Heart left ventricle (tissue), 16 donors: ENCODE measurements at places on chromosomes 11 and 22. TPM values are rescaled to one million over a fixed set of nuclear protein-coding genes. Genes with fewer than 3 reads are reported as not detected.

- no peak for DNase-seq
Observed at GRCh38 chr11:1624621-1625020, 2.7 kb upstream of the KRTAP5-4 start.

DNA sequence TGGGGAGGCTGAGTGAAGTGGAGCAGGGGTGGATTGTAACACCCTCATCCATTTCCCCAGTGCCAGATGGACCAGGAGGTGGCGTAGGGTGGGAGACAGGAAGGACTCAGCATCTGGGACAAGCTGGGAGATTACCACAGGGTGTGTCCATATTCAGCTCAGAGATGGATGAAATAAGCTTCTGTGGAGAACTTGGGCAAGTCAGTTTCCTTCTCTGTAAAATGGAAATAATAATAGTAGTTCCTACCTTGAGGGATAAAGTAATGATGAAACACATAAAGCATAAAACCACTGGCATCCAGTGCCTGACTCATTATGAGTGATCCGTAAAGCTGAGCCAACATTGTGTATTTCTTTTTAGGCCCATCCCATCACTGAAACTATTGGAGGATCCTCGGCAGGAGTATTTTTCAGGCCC is 607 bp upstream of the ROBO4 start:
- peak; percentile 54 for DNase-seq

DNA sequence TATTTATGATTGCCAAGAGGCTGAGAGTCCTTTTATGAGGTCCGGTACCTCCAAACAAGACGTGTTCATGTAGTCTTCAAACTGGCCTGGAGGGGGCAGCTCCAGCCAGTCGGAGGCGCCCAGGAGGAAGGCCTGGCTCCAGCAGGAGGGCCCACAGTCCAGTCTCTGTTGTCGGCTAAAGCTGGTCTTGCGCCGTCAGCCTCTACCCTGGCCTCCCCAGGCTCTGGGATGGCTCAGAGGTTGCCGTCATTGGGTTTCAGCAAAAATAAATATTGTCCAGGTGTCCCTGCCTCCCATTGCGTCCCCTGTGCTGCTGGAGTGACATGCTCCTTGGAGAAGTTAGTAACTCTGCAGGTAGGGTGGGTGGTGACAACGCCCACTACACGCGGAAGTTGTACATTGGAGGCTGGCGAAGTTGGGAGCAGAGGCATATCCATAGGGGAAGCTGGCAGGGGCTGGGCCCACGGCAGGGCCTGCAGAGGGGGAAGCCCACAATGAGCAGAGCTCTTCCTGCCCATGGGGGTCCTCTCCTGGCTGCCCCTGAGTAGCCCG is 1.0 kb upstream of the SLC25A1 start:
- peak; percentile 81 for DNase-seq

SLC5A1 gene
- polyA plus RNA-seq: 22.1 TPM

PDGFB gene
- polyA plus RNA-seq: 21.3 TPM

- DNase-seq: peak; percentile 88
Observed at GRCh38 chr22:29799217-29799680, 32.1 kb downstream of the UQCR10 start.

DNA sequence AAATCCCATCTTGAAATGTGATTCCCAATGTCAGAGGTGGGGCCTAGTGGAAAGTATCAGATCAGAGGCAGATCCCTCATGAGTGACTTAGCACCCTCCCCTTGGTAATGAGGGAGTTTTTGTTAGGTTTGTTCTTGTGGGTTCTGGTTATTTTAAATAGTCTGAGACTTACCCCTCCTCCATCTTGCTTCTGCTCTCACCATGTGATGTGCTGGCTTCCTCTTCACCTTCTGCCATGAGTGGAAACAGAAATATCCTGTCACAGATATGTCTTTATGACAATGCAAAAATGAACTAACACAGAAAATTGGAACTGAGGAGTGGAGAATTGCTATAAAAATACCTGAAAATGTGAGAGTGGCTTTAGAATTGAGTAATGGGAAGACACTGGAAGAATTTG is 33.1 kb downstream of the TMEM225 start:
- no peak for DNase-seq

SH3BP1 gene
- 2.2 TPM for polyA plus RNA-seq

DNA sequence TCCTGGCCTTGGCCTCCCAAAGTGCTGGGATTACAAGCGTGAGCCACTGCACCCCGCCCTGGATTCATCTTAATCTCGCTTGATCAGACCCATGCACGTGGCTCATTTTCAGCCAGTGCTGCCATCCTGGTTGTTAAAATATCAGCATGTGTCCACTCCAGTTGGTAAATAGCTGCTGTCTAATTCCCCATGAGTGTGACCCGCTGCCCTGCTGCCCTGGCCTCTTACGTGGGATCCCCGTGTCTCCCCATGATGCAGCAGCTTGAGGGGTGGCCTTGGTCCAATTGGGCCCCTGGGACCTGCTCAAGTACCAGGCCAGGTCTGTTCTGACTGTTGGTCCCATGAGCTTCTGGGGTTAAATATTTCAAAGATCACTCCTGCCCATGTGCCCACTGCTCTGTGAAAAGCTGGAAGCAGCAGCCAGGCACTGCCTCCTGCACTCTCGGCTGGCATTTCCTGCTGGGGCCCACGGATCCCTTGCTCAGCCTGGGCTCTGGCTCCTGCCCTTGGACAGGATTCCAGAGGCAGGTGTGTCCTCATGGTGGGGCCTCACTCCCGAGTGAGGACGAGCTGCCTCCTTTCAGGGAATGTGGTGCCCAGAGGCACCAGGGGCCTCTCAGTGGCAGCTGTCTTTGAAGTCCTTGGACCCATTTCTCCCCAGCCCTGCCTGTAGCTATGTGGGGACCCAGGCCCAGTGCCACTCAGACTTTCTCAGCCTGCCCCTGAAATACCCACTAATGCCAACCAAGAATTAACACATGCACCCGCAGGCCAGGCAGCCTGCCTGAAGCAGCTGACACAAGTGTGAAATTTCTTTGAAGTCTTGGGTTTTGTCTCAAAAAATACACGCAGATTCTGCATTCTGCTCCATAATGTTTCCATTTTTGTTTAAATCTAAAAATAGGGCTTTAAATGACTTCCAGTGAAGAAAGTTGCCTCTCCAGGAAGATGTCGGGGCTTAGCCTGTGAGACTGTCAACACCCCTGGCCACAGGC is 38.1 kb upstream of the PRDM11 start:
- no peak for DNase-seq

DNA sequence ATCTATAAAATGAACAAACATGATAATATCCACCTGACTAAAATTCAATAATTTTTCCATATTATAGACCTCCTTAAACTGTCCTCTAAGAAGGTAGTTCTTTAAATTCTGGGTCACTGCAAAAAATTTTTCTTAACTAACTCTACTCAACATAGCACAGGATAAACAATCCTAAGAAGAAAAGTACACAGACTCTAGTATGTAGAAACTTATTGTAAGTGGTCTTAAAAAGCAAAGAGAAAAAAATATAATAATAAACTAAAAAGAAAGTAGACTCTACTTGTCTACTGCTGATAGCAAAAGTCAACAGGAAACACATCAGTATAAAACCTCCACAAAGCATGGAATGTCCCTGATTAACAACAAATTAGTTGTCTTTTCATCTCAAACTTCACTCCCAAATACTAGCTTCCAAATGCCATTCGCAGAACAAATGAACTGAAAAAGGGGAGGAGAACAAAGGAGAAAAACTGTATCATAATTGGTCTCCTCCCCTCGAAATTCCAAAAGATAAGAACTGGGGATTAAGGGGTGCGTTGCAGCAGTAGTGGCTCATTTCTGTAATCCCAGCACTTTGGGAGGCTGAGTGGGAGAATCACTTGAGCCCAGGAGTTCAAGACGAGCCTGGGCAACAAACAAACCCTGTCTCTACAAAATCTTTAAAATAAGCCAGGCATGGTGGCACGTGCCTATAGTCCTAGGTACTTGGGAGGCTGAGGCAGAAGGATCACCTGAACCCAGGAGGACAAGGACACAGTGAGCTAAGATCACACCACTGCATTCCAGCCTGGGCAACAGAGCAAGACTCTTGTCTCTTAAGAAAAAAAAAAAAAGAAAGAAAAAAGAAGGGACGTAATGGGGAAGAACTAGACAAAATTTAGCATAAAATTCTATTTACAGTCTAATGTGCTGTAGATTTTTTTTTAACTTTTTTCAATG is 6.5 kb downstream of the FCHSD2 start:
- no peak for DNase-seq

GRCh38 chr22:46687048-46687444 is 51.0 kb downstream of the CERK start:
- DNase-seq: peak; percentile 50

- no peak for DNase-seq
Observed at GRCh38 chr11:62370743-62371440, 33.6 kb downstream of the ASRGL1 start.

MS4A15 gene
- polyA plus RNA-seq: not detected
